ENCODE measurements at places on chromosomes 5 and 9.

DNA sequence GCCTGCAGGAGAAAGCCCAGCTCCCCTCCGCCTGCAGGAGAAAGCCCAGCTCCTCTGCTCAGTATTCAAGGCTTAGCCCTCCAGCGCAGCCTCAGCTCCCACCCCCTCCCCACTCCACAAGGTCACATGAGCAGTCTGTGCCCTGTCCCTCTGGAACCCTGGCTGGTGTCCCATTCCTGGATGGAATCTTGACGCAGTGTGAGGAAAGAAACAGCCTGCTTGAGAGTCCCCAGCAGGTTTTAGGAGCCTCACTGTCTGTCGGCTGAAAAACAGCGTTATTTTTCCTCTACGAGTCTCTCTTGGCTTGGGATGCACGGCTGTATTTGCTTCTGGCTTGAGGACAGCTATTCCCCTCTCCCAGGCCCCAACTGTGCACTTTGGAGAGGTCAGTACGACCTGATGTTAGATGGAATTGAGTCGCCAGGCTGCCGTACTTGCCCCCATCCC is 210.1 kb upstream of the TRIM32 start:
- DNase-seq = no peak

DNA sequence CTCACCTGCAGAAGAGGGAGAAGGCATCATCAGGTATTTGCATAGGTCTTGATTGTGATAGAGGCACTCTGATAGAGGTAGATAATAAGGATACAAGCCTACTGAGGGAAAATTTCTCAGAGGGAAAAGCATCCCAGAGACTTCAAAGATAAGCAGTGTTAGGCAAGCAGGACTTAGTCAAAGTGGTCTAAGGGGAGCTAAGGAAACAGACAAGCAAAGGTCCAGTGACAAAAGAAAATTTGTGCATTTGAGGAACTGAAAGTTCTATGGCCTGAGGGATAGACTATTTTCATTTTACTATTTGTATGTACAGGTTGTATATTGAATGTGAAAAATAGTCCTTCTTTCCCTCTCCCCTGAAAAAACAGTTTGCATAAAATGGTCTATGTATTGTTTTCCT is 27.4 kb downstream of the OXCT1 start:
- DNase-seq = no peak

GRCh38 chr9:87206064-87206661 is 258.9 kb upstream of the GAS1 start:
- no peak for DNase-seq

DNA sequence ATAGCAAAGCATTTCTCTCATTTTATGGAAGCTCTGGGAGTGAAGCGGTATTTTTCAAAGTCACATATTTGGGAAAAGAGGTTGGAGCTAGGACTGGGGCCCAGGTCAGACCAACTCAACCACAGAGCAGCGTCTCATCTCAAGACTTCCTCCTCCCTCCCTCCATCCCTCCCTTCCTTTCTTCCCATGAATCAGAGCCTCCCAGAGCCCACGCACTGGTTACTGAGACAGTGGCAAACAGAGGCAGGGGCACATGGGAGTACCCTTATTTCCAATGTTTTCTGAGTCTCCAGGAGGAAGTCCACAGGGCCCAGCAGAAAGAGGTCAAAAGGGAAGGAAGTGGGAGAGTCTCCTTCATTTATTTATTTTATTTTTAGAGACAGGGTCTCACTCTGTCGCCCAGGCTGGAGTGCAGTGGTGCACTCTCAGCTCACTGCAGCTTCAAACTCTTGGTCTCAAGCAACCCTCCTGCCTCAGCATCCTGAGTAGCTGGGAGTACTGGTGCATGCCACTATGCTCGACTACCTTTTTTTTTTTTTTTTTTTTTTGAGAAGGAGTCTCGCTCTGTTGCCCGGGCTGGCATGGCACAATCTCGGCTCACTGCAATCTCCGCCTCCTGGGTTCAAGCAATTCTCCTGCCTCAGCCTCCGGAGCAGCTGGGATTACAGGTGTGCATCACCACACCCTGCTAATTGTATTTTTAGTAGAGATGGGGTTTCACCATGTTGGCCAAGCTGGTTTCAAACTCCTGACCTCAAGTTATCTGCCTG is 52.5 kb upstream of the CDKN2AIPNL start:
- no peak for DNase-seq

DNA sequence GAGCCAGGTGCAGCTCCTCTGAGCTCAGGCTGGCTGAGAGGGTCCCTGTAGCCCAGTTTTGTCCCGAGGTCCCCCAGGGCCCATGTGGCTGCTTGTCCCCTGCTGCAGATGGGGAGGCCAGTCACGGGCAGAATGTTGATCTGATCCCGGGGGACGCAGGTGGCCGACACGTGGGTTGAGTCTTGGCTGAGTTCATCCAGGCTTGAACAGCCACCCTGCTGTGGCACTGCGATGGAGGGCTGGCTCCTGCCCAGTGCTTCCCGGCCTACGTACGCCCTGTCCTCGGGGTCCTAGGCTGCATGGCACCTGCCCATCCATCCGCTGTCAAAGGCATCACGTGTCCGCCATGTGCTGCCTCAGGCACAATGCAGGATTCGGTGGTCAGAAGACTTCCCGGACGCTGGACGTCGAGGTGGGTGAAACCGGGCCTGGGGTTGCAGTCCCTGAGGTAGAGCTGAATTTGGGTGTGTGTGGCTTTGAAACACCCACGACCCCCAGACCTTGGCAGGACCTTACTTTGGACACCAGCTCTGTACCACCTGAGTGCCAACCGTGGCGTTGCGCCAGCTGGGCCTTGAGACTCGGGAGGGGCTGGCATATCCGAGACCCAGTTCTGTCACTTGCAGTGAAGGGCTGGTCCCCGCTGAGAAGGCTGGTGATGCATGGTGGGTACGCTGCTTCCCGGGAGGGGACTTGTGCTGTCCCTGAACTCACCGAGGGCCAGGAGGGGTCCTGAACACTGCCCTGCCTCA is 22.3 kb downstream of the RXRA start:
- no peak for DNase-seq

GRCh38 chr9:15725953-15726352 is 173.1 kb downstream of the CCDC171 start:
- DNase-seq = no peak

- DNase-seq = no peak
Measured at GRCh38 chr5:2149195-2149539, 266.4 kb upstream of the IRX4 start.

GRCh38 chr5:154972476-154973080 is 31.7 kb downstream of the MRPL22 start:
- DNase-seq = no peak

DNA sequence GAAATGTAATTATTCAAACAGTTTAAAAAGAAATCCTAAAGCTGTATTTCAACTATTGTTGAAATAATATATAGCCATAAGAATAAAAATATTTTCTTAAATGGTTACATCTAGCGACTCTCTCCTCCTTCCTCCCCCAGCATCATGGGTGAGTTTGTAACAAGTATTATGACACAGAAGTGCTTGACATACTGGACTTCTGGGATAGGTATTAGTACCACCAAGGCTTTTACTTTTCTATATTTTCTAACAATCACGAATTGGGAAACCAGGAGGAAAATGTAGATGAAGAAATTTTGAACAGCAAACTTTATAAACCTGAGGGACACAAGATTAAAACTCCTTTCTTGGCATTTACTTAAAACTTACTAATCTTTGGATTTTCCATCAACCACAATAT is 4.4 kb downstream of the RORB start:
- DNase-seq = no peak

DNA sequence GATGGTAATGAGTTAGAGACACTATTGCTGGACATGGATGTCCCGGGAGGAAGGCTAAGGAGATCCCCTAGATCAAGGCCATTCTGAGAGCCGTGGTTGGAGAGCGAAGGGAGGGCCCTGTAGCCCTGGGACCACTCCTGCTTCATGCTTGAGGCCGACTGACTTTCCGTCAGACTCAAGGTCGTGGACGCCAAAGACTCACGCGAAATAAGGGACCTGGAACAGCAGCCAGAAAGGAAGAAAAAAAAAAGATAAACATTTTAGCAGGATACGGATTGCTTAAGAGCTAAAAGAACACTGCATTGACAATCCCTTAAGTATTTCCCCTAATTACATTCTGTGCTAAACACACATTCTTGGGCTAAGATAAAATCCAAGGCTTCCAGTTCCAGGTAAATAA is 181.2 kb downstream of the GLIS3 start:
- DNase-seq = no peak

DNA sequence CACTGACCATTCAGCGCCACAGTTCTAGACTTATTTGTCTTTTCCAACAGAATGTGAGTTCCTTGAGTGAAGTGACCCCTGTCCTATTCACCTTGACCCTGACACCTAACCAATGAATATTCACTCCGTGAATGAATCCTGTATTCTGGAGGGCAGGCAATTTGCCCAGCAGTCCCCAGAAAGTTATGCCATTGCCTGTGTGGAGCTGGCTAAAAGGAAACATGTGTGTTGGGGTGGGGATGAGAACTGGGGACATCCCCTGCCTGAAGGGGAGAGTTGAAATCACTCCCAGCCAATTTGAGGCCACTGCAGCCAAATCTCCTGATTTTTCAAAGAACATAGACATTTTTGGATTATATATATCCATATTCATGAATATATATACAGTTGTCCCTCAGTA is 199.0 kb downstream of the SLIT3 start:
- DNase-seq = no peak

GRCh38 chr9:127444921-127445850 is 6.0 kb downstream of the RPL12 start:
- no peak for DNase-seq

- no peak for DNase-seq
Measured at GRCh38 chr5:132050136-132050535, 10.3 kb upstream of the IL3 start.

- DNase-seq = no peak
Measured at GRCh38 chr5:81334304-81335061, 33.1 kb downstream of the ZCCHC9 start.

DNA sequence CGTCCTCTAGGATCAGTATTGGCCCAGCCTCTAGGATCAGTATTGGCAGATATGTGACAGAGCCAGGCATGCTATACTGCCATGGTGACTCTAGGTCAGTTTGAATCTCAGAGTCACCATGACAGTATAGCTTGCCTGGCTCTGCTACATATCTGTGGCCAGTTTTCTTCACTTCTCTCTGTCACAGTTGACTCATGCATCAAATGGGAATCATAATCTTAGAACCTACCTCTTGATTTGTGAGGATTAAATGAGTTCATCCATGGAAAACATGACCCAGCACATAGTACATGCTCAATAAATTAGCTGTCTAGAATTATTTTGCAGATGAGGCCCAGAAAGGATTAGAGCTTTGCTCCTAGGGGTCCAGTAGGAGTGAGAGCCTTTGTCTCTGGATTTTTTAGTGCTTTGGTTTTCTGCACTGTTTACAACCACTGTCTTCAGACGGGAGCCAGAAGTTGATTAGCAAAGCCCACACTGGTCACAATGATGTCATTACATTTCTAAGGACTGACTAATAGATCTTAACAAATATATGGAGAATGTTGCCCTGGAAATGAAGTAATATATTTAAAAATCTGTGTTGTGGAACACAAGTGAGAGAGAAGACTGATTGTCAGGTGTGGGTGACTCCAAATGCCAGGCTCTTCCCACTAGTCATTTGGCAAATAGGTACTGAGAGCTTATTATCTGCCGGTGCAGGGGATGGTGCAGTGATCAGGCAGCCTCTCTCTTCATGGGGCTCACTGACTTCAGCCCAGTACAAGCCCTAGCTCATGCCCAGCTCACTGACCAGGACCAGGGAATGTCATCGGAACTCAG is 76.0 kb downstream of the COL15A1 start:
- no peak for DNase-seq

DNA sequence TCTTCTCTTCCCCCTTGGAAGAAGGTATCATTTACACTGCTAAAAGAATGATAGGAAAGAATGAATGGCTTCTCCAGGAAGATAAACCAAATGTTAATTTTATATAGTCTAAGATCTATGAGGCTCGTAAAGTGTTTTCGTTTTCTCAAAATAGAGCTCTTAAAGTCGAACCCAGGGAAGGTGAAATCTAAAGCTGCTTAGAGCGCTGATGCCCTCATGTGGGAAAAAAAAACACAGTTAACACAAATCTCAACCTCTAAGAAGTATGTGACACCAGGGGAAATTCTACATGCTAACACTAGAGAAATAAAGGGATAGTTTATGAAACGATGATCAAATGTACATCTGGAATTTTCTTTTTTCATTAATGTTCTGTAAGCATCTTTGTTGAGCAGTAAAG is 257.9 kb downstream of the RASEF start:
- no peak for DNase-seq

DNA sequence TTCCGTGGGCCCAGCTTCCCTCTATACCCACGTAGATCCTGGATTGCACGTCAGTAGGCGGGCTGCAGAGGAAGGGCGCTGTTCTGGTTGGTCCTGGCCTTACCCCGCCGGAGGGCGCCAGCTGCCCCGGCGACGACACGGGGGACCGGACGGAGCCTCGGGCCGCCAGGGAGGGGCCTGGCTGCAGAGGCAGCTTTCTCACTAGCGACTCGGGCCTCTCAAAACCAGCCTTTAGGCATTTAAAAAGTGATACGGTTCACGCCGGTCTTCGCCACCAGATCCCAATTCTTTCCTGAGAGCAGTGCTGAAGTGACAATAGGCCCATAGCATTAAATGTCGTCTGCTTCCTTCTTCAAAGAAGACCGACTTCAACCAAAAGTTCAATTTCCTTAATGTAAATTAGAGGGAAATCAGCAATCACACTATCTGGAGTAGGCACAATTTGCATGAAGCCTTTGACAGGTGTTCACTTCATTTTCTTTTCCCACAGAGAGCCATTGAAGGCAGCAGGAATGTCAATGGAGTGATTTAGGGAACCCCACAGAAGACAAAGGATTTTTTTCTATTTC is 17.6 kb upstream of the UBE2D2 start:
- DNase-seq = peak; percentile 24

GRCh38 chr9:89167788-89168187 is 10.8 kb downstream of the SHC3 start:
- no peak for DNase-seq

- DNase-seq = no peak
Measured at GRCh38 chr5:115484368-115484767, 60.2 kb downstream of the FEM1C start.

DNA sequence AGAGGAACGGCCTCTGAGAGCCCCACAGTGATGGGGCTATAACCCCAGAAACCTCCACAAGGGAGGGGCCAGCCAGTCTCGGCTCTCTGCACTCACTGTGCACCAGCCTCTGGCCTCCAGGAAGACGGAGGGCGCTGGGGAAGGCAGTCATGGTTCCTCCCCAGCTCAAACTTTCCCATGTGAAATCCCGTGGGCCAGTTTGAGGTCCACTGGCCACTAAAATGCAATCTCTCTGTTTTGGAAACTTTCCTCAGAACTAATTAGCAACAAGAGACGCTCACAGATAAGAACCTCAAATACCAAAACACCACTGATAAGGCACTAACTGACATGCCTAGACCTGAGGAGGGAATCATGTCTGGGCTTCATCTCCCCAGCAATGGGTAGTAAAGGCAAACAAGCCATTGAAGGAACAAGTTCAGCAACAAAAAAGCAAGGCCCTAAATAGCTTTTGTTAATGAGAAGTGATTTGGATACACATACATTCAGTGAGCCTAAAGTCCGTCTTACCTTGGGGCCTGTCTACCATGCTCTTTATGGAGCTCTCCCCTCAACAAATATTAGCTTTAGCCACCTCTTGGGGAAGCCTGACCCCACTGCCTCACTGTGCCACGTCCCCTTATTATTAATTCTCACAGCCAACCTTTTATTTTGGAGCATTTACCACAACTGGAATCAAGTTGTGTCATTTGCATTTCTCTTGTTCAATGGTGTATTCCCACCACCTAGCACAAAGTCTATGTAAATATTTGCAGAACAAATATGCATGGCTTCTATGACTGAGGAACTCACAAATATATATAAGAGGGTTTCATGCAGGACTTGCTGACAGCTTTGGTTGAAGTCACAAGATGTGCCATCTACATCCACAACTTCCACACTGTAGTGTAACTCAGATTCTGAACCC is 56.1 kb upstream of the GLRX start:
- DNase-seq = no peak

GRCh38 chr9:79028101-79028500 is 543.7 kb upstream of the TLE4 start:
- DNase-seq = no peak

All from stimulated activated CD8-positive, alpha-beta memory T cell treated with anti-CD3 and anti-CD28 coated beads, Interleukin-7, amount 100 ng/mL, for 4 hours (primary cell).